Central memory CD4-positive, alpha-beta T cell (primary cell): ENCODE measurements at places on chromosomes 12 and 14.

DNA sequence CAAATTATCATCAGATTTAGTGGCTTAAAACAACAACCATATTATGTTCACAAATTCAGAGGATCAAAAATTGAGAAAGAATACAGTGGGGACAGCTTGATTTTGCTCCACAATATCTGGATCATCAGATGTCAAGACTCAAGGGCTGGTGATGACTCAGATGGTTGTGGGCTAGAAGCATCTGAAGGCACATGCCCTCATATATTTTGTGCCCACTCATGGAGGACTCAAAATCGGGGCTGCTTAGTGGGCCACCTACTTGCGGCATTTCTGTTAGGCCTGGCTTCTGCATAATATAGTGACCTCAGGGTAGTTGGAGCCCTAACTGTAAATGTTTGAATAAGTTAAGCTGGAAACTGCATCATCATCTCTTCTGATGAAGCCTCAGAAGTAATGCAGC is 584.5 kb downstream of the SLC16A7 start:
- no peak for DNase-seq

GRCh38 chr14:94573475-94574277 is 7.5 kb upstream of the SERPINA5 start:
- DNase-seq: no peak

DNA sequence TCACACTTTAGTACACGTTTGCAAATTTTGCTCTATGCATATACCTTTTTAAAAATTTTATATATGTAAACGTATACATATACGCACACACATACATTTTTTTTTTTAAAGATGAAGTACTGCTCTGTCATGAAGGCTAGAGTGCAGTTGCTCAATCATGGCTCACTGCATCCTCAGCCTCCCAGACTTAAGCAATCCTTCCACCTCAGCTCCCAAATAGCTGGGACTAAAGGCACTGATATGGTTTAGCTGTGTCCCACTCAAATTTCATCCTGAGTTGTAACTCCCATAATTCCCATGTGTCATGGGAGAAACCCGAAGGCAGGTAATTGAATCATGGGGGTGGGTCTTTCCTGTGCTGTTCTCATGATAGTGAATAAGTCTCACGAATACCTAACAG is 220.8 kb upstream of the CAND1 start:
- no peak for DNase-seq

- no peak for DNase-seq
Measured at GRCh38 chr12:53955036-53955775, 503 bp downstream of the HOXC12 start.

DNA sequence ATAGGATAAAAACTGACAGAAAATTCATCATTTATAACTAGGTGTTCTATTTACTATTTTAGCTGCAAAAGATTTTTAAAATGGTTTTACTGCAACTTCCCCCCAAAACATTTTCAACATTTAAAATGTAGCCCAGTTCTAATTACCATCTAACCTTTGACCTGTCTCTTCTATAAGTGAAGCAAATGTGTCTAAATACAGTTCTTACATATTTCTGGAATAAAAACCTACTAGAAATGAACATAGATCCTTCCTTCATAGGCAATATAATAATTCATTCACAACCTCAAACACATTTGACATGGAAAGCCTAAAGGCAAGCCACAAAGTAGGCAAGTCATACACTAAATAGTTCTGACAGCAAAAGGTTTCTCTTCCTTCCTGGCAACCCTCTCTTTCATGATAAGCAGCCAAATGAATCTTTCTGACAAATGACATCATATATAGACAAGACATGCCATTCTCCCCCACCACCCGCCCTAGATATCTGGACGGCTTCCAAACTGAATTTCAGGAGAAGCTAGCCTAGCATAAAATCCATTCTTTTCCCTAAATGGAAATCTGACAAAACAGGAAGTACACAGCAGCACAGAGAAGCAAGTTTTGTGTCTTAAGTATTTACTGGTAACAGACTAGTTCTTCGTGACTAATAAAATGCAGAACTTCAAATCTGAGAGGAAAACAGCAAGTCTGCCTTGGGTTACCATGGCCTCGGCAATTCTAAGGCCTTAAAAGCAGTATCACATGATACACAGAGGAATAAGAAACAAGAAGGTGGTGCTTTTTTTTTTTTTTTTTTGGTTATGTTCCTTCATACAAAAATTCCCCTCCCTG is 17.2 kb upstream of the ARID4A start:
- peak; percentile 29 for DNase-seq

- no peak for DNase-seq
Measured at GRCh38 chr12:53160673-53161072, 19.8 kb upstream of the ZNF740 start.

GRCh38 chr12:102965281-102966155 is 8.0 kb downstream of the ASCL1 start:
- DNase-seq: no peak

- no peak for DNase-seq
Measured at GRCh38 chr12:18837505-18837904, 99.6 kb downstream of the CAPZA3 start.

- no peak for DNase-seq
Measured at GRCh38 chr14:102212845-102213244, 73.1 kb downstream of the WDR20 start.

- no peak for DNase-seq
Measured at GRCh38 chr14:97539884-97540283, 742.7 kb downstream of the VRK1 start.

- DNase-seq: no peak
Measured at GRCh38 chr12:109776624-109777023, 56.6 kb downstream of the TRPV4 start.

DNA sequence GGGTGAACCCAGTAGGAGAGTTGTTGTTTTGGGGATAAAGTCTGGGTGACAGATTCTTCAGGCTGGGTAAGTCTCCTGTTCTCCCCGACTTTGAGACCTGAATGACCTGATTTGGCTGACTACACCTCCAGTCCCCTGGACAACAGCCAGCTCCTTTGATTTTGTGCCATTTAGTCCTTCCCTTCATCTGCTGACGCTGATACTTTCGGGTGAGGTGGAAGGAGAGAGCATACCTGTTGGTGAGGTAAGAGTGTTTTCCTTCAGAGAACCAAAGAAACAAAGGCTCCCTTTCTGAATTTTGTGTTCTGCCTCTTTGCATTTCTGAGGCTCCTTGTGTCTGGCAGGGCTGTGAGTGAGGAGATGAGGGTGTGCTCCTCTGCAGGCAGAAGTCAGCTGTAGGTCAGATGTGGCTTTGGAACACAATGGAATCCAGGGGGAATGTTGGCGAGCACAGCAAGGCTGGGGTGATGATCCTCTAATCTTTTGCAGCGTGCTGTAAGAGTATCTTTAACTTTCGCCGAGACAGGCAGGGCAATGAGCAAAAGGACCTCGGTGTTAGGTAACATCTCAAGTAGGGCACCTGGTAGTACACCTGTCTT is 12.1 kb downstream of the ETV6 start:
- DNase-seq: no peak

GRCh38 chr14:57811998-57812546 is 53.8 kb downstream of the SLC35F4 start:
- DNase-seq: no peak

GRCh38 chr12:18419311-18419710 is 158.0 kb downstream of the PIK3C2G start:
- DNase-seq: no peak

GRCh38 chr12:2555487-2556082 is 239.2 kb upstream of the FKBP4 start:
- DNase-seq: no peak

GRCh38 chr14:104451474-104451873 is 128.1 kb upstream of the C14orf180 start:
- no peak for DNase-seq

- DNase-seq: no peak
Measured at GRCh38 chr12:63005382-63005781, 70.4 kb upstream of the PPM1H start.

DNA sequence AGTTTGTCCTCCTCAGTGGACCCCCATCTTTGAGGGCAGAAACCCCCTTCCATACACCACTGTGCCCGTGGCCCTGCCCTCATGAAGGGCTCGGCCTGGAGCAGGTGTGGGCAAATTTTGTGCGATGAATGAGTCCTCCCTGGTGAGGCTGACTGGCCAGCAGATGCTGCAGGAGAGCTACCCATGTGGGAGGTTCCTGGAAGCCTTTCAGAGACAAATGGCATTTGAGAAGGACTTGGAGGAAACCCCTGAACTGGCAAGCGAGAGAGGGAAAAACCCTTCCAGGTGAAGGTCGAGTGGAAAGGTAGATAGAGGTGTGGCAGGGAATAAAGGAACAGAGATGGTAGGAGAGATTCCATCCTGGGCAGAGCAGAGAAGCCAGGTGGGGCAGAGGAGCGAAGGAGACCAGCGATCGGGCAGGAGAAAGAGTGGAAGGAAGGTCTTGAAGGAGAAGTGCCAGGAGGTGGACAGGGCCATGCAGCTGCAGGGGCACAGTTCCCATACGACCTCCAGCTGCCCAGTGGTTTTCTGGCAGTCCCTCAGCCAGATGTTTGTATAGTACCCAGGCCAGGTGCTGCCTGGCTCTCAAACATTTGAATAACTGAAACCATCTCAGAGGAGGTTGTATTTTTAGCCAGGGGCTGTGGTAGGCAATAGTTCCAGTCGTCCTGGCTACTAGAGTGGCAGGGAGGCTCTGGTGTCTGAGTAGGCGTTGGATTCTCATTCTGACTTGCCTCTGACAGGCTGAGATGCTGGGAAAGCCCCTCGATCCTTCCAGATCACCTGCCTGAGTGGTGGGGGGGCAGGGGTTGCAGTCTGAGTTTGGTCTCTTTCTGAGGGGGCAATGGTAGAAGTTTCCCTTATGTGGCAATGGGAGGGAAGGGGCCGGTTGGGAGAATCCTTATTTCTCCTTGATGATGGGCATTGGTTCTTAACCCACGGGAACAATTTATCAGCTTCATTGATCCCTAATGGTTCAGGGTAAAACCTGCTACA is 40.1 kb downstream of the FBXL14 start:
- no peak for DNase-seq

GRCh38 chr14:71594821-71595220 is 337.4 kb upstream of the RGS6 start:
- no peak for DNase-seq

DNA sequence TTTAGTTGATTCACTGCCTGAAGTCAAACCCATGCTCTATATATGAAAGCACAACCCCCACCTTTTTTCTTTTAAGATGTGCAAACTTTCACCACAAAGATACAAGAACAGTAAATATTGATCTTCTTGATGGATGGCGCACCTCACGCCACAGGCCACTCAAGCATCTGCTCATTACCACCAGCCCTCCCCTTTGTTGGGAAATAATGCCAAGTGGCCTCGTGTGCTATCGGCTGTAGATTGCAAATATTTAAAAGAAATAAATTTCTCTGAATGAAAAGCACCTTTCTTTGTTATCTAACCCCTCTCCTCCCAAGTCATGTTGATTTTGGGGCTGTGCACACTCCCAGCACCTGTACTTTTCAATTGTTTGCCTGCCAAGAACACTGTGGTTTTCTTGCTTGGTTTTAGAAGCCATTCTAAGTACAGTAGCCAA is 122.7 kb downstream of the C12orf42 start:
- DNase-seq: no peak

DNA sequence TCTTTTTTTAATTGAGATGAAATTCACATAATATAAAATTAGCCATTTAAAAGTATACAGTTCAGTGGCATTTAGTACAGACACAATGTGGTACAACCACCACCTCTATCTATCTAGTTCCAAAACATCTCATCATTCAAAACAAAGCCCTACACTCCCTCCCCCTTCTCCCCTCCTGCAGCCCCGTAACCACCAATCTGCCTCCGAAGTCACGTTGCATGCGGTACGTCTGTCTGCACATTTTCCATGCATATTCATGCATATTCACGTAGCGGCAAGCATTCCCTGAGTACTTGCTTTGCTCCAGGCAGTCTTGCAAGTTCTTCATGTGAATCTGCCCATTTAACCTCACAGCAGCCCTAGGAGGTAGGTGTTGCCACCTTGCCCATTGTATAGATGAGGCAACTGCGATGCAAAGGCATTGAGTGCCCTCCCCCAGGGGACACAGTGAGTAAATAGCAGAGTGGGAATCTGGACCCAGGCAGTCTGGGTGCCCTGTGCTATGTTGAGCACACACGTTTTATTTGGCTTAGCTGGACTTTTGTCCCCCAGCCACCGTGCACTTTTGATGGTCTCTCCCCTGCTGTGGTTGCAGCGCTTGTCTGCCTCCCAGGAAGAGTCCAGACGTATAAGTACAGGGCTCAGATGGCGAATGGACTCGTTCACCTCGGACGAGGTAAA is 43.4 kb downstream of the RIN3 start:
- DNase-seq: no peak

GRCh38 chr14:105483300-105484068 is 3.2 kb upstream of the CRIP1 start:
- DNase-seq: no peak

- no peak for DNase-seq
Measured at GRCh38 chr14:49659526-49660455, 24.7 kb upstream of the DNAAF2 start.

DNA sequence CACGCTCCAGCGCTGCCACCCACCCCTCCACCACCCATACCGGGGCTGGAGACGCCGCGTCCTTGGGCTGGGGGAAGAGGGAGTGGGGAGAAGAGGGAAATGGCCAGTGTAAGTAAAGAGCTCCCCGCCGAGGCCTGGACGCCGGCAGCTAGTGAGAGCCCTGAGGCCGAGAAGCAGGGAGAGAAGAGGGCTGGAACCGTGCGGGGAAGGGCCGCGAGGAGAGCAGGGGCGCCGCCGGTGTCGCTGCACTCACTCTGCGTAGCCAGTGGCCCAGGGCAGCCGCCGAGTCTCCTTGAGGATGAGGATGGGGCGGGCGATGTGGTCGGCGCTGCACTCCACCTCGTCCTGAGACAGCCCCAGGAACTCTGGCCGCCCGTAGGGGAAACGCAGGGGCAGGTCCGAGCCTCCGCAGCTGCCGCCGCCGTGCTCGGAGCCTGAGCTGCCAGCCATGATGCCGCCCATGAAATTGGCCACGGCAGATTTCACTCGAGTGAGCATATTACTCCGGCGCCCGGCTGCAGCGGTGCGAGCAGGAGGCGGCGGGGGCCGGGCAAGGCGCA is 631 bp downstream of the PPM1H start:
- no peak for DNase-seq

DNA sequence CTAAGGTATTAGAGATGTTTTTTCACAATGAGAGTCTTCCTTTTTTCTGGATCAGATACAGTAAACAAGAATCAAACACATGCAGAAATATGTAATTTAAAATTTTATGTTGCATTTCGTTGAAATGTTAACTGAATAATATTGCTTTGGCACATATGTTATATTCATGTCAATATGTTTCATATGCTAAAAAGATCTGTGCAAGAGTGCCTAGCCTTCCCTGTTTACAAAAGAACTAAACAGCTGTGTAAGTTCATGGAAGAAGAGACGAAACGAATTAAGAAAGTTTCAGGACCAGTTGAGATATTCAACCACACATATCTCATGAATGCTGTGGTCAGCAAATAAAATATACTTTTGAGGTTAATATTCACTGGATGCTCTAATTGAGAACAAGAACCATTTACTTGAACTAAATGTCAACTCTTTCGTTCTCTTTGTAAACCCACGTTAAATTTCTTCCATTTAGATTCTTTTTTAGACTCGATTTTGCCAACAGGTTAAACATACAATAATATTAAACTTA is 289.5 kb downstream of the FOXG1 start:
- DNase-seq: no peak

- DNase-seq: no peak
Measured at GRCh38 chr14:83664389-83664788, 1865.6 kb upstream of the FLRT2 start.

- DNase-seq: no peak
Measured at GRCh38 chr12:86376052-86376451, 119.9 kb upstream of the MGAT4C start.
